ENCODE measurements at places on chromosomes 1 and 21. TPM values are rescaled to one million over a fixed set of nuclear protein-coding genes. Genes with fewer than 3 reads are reported as not detected.

GRCh38 chr1:6738987-6739676, 37.5 kb upstream of the DNAJC11 start:
- DNase-seq: no peak

DNA sequence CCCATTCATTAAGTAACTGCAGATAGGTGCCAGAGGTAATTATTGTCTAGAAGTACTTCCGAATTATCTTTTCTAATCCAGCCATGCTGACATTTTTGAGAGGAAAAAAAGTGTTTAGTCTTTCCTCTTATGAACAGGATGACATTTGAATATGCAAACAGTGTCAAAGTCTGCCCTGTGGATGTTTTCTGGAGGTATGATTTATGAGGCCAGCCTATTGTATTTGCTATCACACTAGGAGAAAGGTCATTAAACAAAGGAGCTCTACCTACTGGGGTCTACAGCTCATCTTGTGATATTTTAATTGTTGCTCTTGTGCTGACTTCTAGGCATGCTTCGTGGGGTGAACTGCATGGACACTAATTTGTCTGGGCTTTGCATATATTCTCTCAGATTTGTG, 559.7 kb upstream of the CAMK1G start:
- DNase-seq: no peak

- DNase-seq: no peak
Observed at GRCh38 chr1:20723159-20723536, 5.3 kb upstream of the KIF17 start.

GRCh38 chr1:235942979-235943575, 76.4 kb upstream of the LYST start:
- DNase-seq: no peak

- DNase-seq: no peak
Observed at GRCh38 chr21:42652527-42653230, 742 bp upstream of the PDE9A start.

DNA sequence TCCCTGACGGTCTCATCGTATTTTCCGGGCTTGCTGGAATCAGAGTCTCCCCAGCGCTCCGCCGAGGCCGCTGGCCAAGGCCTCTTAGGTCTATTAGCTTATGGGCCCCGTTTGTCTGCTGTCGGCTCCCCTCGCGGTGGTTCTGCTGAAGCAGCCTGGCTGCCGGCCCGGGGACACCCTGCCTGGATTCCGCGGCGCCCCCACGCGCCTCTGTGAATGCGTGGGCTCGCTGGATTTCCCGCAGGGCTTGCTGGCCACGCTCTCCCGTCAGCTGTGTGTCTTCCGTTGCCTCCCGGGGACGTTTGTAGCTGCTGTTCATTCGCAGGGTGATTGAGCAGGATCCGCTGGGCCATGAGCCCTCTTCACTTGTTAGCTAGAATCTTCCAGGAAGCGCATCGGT, 8.4 kb downstream of the LRRC3 start:
- DNase-seq: no peak

- no peak for DNase-seq
Observed at GRCh38 chr1:245550720-245551043, 395.9 kb downstream of the KIF26B start.

- DNase-seq: no peak
Observed at GRCh38 chr21:38156200-38156599, 100.6 kb upstream of the KCNJ15 start.

DNA sequence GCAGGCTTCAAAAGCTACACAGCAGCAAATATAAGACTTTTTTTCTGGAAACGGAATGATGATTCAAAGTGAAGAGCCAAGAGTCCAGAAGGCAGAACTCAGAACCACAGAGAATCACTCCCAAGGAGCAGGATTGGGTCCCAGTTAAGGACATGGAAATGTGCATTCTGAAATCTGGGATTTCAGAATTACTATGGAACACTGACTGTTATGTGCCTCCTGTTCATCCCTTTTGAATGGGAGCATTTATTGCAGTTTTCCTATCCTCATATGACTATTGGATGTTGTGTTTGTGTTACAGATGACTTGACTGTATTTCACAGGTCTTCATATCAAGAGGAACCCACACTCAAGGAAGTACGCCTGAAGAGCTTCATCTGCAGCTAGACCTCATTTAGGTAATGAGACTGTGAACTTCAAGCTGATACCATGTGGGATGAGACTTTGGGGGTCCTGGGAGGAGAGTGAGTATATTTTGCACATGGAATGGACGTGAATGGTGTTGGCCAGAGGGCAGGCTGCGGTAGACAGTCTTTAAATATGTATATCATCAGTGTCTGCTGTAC, 17.1 kb upstream of the CAP1 start:
- no peak for DNase-seq

GRCh38 chr1:226424221-226425003, 16.5 kb upstream of the PARP1 start:
- no peak for DNase-seq

Gene XPR1
- total RNA-seq: 42.6 TPM

Gene MYBPH
- total RNA-seq: not detected

Gene DRAXIN
- 0.11 TPM for total RNA-seq

Gene WNT9A
- 4.9 TPM for total RNA-seq

All from pulmonary artery endothelial cell (primary cell).